ENCODE measurements at places on chromosomes 12 and 14.

DNA sequence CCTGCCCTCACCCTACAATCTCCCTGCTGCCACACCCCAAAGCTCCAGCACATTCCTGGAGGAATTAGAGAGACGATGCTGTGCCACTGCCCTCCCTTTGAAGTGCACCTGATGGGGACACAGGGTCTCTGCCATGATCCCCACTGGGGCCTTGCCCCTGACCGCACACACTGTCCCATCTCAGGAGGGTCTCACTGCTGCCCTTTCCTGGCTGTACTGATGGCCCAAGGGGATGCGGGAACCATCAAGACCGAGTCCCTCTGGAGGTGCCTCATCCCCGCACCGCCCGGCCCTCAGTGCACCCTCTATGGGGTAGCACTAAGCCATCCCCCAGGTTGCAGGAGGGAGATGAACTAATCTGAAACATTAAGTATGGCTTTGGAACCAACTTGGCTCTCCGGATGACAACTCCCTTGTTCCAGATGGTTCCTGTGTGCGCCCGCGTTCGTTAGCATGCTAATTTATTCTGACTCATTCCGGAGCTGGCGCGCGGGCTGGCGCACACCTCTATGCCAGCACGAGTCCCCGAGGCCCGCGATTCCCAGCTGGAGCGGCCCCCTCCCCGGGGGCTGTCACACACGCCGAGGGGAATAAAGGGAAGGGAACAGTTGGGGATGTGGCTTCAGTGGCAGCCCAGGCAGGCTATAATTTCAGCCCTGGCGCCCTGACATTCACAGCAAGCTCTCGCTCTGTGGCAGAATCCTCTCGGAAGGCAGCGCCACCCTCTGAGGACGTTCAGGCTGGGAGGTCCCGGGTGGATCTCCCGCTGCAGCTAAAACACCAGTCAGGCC is 34.2 kb upstream of the C14orf180 start:
- no peak for DNase-seq

DNA sequence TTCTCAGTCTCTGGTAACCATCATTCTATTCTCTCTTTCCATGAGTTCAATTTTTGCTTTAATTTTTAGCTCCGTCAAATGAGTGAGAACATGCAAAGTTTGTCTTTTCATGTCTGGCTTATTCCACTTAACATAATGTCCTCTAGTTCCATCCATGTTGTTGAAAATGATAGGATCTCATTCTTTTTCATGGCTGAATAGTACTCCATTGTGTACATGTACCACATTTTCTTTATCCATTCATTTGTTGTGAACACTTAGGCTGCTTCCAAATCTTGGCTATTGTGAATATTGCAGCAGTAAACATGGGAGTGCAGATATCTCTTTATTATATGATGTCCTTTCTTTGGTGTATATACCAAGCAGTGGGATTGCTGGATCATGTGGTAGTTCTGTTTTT is 145.4 kb upstream of the E2F7 start:
- DNase-seq = no peak

DNA sequence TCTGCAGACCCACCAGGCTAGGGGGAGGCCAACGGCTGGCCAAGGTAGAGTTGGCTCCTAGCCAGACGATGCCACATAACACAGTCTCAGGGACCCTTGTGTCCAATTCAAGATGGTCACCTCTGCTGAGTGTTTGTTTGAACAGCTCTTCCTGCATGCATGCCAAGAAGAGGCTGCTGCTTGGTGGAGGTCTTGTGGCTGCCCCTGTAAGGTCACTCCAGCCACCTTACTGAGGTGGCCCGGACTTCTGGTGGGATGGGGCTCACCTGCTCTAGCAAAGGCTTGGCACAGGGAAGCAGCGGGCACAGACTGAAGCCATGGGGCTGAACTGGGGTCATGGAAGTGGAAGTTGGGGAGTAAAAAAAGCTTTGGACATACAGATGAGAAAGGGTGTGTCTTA is 210.3 kb downstream of the GLT1D1 start:
- DNase-seq = no peak

DNA sequence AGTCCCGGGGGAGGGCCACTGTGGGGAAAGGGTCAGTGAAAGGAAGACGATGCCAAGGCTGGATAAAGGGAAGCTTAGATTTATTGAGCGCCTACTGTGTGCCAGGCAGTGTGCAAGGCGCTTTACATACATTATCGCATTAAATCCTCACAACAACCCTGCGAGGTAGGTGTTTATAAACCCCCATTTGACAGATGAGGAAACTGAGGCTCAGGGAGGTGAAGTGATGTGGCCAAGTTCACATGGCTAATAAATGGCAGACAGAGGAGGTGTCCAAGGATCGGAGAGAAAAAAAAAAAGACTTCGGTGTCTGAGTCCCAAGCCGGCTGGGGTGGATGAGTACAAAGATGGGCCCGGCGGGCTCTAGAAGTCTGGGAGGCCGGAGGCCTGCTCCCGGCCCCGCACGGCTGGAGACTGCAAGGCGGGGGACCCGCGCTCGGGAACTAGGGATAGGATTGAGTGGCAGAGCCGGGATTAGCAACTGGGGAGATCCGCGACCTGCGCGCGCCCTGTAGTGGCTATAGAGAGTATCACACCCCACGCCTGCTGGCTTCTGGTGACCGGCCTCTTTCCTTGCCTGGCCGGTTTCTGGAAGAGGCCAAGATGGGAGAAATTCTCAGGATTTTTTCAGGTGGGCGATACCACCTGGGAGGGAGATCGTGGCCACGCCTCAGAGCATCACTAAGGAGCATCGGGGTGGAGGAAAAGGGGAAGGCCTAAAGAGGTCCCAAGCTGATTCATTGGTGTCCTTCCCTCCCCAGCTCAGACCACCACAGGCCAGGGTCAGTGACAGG is 3.9 kb downstream of the DDN start:
- peak; percentile 67 for DNase-seq

DNA sequence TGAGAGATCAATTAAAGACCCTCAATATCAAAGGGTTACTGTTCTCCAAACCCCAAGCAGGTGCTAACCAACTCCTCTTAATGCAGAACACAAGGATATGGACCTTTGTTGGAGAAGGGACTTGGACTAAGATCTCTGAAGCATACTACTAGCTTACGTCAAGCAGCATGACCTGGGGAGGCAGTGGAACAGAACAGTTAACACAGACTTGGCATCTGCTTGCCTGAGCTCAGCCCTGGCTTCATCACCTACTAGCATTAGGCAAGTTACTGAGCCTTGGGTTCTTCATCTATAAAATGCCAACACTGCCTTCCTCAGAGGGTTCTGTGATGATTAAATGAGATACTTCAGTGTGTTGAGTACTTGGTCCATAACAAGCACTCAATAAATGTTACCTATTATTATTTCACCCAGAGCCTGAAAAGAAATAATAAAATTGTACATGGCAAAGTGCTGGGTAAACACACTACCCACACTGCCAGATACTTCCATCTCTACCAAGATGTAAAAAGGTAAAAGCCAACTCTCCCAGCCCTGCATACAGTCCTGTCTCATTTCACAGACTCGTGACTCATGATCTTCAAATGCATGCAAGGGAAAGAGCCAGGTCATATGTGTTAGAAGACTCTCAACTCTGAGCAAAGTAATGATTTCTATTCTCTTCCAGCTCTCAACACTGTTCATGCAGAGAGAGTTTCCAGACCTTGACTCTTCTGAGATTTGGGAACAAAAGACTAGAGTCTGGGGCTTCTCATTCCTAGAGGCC is 39.7 kb downstream of the FMNL3 start:
- DNase-seq = no peak

DNA sequence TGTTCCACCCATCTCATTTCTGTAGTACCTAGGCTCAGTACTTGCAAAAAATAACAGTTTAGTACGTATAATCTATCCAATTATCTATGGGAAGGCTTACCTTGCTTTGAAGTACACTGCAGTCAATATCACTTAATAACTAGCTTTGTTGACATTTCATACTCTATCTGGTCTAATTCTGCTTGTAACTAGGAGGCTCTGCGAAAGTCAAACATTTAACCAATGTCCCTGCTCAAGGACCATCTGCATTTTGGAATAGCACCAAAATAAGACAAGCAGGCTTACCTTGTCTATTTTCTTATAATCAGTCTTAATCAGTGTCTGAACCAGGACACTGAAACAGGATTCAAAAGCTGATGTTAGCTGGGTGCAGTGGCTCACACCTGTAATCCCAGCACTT is 39.9 kb downstream of the SLC25A47 start:
- DNase-seq = no peak

DNA sequence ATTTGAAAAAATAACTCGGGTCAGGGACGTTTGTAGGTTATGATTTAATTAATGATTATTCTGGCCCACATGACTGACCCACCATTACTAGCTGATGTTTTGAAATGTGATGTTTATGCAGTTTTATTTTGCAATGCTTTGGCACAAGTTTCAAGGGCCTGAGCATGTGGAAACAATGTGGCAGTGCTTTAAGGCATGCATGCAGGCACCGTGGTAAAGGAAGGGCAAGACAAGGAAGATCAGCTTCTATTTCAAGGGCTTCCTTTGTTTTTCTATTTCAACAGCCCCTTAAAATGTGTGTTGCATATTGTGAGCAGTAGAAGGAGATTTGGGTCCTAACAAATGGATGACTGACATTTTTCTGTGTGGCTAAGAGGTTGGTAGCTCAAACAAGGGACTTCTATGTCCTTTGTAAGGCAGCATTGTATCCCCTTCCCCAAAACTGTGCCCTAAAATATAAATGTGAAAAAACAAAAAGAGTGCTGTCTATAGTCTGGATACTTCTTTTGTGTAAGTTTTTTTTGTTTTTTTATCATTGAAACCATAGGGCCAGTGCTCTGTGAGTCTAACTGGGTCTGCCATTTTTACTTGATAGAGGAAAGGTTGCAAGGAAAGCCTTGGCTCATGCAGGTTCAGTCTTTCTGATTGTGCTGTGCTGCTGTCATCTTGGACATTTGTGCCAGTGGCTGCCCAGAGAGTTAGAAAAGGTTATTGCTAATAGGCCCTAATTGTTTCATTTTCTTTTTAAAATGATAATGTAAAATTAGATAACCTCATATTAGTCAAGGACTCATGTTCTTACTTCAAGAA is 103.5 kb downstream of the FGD4 start:
- DNase-seq = no peak

DNA sequence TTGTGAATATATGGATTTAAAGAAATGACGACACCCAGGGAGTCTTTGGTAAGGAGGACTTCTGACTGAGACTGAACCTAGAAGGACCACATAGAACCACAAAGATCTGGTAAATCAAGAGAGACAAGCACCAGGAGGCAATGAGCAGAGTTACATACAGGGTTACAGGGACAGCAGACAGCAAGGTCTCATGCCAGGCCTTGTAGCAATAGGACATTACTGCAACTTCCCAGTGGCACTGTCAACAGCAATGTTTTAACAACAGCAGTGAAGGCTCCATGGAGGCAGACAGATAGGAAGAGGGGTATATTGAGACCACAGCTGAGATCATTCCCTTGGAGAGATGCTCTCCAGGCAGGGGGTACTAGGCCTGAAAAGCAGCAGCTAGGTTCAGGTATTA is 18.5 kb downstream of the CPNE8 start:
- no peak for DNase-seq
